ENCODE measurements at places on chromosomes 2 and 18.
A peak's percentile ranks its signal among the peaks of the same experiment; 100 is the strongest.

DNA sequence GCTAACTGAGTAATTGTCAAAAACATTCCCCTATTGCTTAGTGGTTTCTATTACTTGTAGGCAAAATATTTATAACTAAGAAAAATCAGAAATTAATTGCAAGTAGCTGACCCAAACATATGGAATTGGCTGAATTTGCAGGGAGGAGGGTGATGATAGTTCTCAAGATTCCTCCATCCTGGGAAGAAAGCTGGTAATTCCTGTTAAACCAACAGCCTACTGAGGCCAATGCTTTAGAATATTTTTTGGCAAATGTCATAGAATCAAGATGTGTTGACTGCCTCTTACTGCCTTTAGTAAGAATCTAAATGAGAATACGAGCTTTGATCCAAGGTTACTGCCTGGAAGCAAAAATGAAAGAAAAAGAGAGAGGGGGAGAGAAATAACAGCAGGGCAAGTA, 120.0 kb downstream of the COL6A3 start:
- DNase-seq = no peak

DNA sequence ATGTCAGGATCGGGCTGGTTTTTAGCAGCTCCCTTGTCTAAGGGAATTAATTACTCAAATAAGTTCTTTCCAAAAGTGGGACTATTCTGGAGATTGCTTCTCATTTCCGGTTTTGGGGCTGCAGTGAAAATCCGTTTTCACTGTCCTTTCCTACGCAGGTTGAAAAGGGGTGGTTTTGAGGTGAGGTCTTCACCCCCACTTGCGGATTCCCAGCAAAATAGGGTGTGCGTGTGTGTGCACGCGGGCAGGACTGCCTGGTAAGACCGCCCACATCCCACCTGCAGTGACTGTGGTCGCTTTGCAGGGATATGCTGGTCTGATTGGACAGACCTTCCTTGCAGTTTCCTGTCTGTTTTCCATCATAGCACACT, 472 bp upstream of the PLEKHM3 start:
- DNase-seq = peak; percentile 11

DNA sequence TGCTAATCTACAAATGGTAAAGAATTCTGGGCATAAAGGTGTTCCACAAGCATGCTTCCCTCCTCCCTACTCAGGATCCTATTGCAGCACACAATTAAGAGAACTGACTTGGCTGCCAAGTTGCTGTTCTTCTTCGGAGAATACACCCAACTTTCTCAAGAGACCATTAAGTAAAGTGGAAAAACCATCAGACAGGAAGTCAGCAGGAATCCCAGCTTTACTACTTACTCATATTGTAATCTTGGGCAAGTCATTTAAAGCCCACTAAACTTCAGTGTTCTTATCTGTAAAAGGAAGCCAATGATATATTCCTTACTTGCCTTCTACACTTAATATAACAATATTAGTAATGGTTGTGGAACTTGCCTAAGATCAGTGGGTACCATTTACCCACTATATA, 37.8 kb downstream of the PSTPIP2 start:
- DNase-seq = no peak

DNA sequence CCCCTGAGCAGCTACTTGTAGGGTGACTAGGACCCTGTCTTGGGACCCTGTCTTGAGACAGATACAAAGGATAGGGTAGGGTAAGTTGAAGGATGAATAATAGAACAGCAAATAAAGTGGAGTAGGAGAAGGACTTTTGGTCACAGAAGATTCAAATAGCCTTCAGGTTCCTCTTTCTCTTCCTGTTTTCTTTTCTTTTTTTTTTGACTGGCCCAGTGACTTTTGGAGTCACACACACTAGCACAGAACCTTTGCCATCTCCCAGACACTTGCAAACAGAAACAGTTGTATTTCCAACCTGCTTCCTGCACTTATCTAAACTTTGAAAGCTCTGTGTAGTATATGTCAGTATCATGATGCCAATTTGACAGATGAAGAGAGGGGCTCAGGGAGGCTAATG, 108.2 kb downstream of the TDRD15 start:
- DNase-seq = no peak

- no peak for DNase-seq
Measured at GRCh38 chr18:58861353-58861752, 3.3 kb upstream of the ZNF532 start.

DNA sequence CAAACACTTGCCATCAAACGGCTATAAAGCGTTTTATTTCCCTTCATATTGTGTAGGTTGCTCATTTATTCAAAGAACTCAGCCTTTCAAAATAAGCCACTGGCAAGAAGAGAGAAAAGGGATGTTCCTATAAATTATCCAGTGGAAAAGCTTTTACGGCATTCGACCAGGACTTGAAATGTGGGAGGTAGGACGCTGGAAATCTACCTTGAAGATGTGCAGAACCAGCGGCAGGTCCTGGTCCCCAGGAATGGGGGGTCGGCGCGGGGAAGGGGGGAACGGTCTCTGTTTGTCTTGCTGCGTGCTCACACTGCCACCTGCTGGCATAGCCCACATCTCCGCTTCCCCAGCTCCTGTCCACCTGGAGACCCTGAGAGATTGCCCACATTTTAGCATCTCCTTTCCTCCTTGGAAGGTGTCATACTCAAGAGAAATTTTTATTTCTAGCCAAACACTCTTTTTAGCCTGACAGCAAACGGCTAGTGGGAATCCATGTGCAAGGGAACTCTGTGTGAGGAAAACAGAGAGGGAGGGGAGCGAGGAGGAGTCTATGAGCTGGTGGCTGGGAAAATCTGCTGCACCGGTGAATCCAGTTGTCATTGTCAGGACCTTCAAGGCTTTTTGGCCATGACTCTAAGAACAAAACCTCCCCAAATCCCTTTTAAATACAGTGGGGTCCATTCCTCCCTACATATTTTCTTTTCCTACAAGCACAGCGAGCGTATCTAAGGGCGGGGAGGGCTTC, 349.0 kb upstream of the PKDCC start:
- no peak for DNase-seq

GRCh38 chr18:9531791-9532410, 56.6 kb downstream of the RALBP1 start:
- no peak for DNase-seq

GRCh38 chr2:36277881-36278523, 77.6 kb upstream of the CRIM1 start:
- no peak for DNase-seq

GRCh38 chr2:217789003-217789735, 213.6 kb downstream of the TNS1 start:
- DNase-seq = peak; percentile 61

All from RPMI8226 (cell line).